Cerebellar cortex (tissue), 1 donor: ENCODE measurements at places on chromosomes 6 and 20.

GRCh38 chr6:46996860-46997641 lies 45.1 kb downstream of the ADGRF1 start:
- no peak for DNase-seq

DNA sequence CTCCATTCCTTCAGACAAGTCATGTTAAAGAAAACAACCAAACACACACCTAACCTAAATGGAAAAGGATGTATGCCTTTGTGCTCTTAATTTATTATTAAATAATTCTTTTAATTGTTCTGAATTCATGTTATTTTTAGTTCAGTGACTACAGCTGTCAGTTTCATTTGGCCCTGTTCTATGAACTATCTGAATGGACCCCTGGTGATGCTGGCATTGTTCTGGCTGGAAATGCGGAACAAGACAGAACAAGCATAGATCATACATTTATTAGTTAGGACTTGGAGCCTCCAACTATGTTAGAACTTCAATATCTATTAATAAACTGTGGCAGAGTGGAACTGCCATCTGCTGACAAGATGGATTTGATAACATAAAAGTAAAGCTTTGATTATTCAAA lies 5.7 kb downstream of the MAP3K7 start:
- no peak for DNase-seq

DNA sequence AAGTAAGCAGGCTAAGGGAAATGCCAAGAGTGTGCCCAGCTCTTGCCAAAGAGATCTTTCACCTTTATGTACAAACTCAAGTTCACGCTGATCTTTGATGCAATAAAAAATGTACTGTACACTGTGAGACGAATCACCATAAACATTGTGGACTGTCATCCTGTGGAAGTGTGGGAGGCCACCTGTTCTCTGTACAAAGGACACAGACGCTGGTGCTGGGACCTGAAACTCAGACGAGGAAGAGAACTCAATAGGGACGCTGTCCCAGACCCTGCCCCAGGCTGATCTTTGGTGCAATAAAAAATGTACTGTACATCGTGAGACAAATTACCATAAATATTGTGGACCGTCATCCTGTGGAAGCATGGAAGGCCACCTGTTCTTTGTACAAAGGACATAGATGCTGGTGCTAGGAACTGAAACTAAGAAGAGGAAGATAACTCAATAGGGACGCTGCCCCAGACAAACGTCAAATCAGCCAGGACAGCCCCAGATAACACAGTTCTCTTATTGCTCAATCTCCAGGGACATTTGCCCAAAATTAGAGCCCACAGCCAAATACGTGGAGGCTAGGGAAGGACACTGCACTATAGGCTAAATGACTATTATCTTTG lies 312.7 kb upstream of the SGK1 start:
- DNase-seq: no peak

DNA sequence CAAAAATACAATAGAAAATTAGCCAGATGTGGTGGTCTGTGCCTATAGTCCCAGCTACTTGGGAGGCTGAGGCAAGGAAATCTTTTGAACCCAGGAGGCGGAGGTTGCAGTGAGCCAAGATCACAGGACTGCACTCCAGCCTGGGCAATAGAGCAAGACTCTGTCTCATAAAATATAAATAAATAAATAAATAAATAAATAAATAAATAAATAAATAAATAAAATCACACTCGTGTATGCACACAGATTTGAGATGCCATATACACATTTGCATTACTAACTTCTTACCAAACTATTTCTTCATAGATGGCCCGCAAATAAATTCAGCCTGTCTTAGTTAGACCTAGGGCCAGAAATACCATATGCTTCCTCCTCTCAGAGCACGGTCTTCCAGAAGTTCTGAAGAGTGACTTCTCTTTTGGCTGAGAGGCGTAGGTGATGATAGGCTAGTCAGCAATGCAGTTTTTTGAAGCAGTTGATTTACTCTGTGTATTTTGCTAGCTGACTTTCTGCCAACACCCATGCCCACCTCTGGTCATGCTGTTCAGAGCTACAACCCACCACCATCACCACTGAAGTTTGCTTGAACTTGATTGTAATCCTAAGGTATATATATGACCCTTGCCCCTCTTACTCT lies 150.1 kb downstream of the SASH1 start:
- DNase-seq: no peak
